ENCODE measurements at places on chromosomes 5 and 9. TPM values are rescaled to one million over a fixed set of nuclear protein-coding genes. Genes with fewer than 3 reads are reported as not detected.

- DNase-seq, result no peak
- no peak overlapping the region for H3K4me3 ChIP-seq
- peaks cover 50% of the 10 kb centered on the region for H3K4me1 ChIP-seq
- H3K27me3 ChIP-seq, result no peaks in the 10 kb centered on the region
- peaks cover 21% of the 10 kb centered on the region for H3K36me3 ChIP-seq
Observed at GRCh38 chr9:79661279-79661678, 89.5 kb downstream of the TLE4 start.

The SLC6A3 gene
- not detected for total RNA-seq

The ADAMTS6 gene
- 1.1 TPM for total RNA-seq

- H3K27ac ChIP-seq, result no peak overlapping the region
- no peak overlapping the region for H3K4me3 ChIP-seq
- H3K4me1 ChIP-seq, result no peaks in the 10 kb centered on the region
Observed at GRCh38 chr9:18771763-18772162, 261.2 kb downstream of the SAXO1 start.

- DNase-seq, result no peak
- H3K27ac ChIP-seq, result no peak overlapping the region
- no peaks in the 10 kb centered on the region for H3K4me1 ChIP-seq
Observed at GRCh38 chr9:71213633-71214032, 92.2 kb upstream of the TRPM3 start.

- peaks cover 4% of the 10 kb centered on the region for H3K27me3 ChIP-seq
- no peak overlapping the region for H3K27ac ChIP-seq
- H3K4me1 ChIP-seq, result peaks cover 6% of the 10 kb centered on the region
- H3K36me3 ChIP-seq, result no peaks in the 10 kb centered on the region
- H3K4me3 ChIP-seq, result no peak overlapping the region
Observed at GRCh38 chr9:122364783-122365150, 6.1 kb upstream of the PTGS1 start.

The PTPRD gene
- not detected for total RNA-seq

The MEIKIN gene
- total RNA-seq, result not detected
